ENCODE measurements at places on chromosomes 6 and 20.

DNA sequence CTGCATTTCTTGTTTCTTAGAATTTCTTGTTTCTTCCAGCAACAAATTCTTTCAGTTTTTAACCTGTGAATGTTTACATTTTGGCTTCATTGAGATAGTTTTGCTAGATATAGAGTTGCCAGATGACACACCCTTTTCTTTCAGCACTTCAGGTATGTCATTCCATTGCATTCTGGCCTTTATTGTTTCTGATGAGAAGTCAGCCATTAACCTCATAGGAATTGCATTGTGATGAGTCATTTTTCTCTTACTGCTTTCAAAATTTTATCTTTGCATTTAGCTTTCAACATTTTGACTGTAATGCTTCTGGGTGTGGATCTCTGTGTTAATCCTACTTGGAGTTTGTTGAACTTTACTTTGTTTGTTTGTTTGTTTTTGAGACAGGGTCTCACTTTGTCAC is 440.3 kb upstream of the HS3ST5 start:
- DNase-seq = no peak

DNA sequence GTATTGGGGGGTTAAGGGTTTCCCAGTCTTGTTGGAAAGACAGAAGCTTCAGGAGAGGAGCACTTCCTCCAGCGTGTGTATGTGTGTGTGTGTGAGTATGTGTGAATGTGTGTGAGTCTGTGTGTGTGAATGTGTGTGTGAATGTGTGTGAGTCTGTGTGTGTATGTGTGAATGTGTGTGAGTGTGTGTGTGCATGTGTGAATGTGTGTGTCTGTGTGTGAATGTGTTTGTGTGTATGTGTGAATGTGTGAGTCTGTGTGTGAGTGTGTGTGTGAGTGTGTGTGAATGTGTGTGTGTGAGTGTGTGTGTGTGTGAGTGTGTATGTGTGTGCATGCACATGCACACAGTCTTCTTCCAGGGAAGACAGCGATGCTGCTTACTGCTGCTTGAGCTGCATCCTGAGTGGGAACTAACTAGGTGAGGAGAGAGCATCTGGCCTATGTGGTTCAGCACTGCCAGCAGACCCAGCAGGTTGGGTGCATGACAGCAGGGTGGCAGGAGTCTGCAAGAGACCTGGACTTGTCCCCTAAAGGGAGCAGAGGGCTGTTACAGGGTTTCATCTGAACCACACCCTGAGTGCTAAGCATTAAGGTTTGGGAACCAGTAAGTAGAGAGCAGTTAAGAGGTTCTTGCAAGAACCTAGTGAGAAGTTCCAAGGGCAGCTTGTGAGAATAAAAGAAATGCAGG is 22.7 kb upstream of the CCND3 start:
- peak; percentile 63 for DNase-seq

- DNase-seq = no peak
Observed at GRCh38 chr20:1676650-1677049, 19.1 kb upstream of the SIRPG start.

- DNase-seq = peak; percentile 42
Observed at GRCh38 chr6:38153076-38153797, 333.7 kb downstream of the ZFAND3 start.

DNA sequence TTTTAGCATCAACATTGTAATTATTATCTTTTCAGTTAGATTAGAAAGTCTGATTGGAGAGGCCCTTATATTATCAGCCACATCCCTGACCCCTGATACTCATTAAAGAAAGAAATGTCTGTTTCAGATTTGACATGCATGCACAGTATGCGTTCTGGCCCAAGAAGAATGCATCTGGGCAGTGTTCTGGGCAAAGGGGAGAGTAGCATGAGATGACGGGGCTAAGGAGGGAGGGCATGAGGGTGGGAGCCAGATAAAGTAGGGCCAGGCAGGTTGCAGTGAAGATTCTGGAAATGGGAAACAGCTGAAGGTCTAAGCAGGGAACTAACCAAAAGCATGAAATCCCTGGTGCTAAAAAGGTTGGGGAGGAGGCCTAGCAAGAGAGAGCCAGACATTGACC is 7.3 kb downstream of the SAYSD1 start:
- DNase-seq = no peak

- DNase-seq = peak; percentile 70
Observed at GRCh38 chr6:139644821-139645220, 270.4 kb upstream of the CITED2 start.

- no peak for DNase-seq
Observed at GRCh38 chr6:40408786-40409542, 178.2 kb downstream of the LRFN2 start.

DNA sequence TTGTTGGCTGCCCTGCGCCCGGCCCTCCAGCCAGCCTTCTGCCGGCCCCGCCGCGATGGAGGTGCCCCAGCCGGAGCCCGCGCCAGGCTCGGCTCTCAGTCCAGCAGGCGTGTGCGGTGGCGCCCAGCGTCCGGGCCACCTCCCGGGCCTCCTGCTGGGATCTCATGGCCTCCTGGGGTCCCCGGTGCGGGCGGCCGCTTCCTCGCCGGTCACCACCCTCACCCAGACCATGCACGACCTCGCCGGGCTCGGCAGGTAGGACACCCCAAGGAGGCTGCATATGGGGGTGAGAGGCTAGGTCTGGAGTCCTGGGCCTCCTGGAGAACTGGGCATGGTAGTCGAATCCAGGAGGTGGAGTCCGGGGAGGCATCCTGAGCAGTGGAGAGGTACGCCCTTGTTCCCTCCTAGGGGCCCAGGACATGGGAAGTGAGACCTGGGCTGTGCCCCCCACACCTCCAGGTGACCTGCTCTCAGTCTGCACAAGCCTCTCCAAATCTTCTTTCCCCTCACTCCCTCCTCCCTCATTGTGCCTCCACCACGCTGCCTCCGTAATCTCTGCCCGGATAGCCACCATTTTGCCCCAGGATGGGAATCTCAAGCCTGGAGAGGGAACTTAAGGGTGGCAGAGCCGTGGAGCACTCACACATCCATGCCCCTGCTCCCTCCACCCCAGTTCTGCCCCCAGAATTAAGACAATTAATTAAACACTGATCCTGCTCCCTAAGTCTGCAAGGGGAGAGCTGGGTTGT is 541 bp downstream of the CDC25B start:
- DNase-seq = no peak

- DNase-seq = no peak
Observed at GRCh38 chr20:20333866-20334265, 34.0 kb upstream of the INSM1 start.

DNA sequence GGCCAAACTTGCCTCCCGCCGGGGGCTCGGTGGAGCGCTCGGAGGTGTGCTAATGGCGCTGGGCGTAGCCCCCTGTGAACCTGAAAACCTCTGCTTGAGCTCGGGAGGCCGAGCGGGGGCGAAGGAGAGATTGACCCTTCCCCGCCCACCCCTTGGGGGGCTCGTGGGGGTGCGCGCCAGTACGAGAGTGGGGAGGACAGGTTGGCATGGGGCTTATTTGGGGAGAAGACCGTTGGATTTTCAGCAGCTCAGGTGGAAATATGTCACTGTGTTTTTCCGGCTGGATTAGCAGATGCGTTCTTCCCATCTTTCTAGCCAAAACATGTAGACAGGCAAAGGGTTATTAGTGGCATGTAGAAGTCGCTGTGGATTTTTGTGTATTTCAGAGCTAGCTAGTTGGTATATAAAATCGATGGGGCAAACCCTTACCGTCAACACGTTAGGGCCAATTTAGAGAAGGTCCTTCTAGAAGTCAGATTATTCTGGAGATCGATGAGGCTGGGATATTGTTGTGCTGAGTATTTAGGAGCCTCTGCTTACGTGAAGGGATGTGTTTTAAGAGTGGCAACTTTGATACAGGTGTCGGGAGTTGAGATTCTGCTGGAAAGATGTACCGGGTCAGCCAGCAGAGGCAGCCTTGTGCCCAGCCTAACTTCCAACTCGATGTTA is 525 bp downstream of the NCOA7 start:
- no peak for DNase-seq

DNA sequence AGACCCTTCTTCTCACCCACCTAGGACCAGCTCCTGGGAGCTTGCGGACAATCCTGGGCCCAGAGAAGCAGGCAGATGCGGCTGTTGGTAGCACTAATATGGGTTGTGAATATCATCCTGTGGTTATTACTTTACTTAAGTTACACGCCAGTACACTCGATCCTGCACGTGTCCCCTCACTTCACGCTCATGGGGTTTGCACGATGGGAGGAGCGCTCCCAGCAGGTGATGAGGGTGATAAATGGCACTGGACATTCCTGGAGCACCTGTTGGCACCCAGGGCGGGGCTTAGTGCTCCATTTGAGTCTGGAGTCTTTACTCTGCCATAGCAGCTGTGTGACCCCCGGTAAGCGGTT is 335.1 kb downstream of the PREX1 start:
- DNase-seq = no peak

DNA sequence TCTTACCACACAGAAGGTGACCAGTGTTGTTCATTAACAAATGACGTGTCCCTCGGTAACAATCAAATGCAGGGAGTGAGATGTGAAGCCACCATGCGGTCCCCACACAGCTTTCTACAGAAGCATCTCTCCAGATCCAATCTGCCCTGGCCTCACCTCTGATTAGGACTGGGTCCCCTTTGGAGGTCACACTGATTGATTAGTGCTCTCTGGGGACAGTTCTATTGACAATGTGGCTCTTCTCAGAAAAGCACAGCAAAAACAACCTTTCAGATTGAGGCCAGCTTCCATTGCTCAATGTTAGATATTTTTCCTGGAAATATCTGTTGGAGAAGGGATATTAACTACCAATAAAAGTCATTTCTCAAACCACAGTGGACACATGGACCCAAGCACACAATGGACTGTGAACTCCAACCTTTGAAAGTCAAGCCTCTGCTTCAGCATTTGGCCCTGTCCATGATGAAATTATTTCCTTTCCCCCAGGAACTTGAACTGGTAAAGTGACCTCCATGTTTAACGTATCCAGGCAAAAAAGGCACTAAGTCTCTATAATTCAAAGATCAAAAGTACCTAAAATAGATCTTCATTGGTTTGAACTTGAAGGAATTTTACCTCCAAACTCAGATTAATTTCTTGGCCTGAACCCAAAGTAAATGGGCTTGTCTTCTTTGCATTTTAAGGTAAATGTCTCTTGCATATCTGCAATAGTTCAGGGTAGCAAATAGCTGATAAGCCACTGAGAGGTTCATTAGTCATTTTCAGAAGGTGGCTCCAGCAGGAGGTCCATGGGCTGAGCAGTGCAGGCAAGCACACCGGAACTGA is 118.5 kb downstream of the FOXA2 start:
- DNase-seq = no peak

GRCh38 chr6:27242589-27243265 is 4.8 kb upstream of the PRSS16 start:
- no peak for DNase-seq

DNA sequence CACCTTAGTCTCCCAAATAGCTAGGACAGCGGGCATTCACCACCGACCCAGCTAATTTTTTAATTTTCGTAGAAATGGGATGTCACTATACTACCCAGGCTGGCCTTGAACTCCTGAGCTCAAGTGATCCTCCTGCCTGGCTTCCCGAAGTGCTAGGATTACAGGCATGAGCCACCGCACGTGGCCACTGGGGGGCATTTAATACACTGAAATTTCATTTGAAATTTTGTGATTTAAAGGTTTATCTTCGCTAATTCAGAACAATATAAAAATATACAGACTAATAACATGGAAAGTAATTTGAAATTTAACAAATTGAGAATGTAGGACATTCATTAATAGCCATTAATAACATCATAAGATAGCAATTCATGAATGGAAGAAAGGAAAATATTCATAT is 20.5 kb upstream of the TBC1D32 start:
- DNase-seq = no peak

GRCh38 chr20:926670-927069 is 10.5 kb upstream of the ANGPT4 start:
- DNase-seq = peak; percentile 4

GRCh38 chr6:33983109-33983716 is 162.7 kb downstream of the GRM4 start:
- peak; percentile 60 for DNase-seq

DNA sequence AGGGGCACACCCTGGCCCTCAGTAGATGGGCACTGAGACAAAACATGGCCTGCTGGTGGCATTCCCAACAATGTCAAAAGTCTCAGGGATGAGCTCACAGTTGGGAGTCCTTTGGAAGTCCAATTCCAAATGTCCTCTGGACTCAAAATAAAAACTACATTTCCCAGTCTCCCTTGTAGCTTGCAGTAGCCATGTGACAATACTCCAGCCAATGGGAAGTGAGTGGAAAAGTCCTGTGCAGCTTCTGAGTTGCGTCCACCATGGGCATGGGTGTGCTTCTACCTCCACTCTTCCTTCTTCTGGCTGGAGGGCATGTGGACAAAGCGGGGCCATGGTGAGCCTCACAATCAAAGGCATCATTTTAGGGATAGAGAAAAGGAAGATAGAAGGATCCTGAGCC is 5.8 kb upstream of the ADAM33 start:
- no peak for DNase-seq

GRCh38 chr6:103177791-103178190 is 1681.9 kb downstream of the HACE1 start:
- no peak for DNase-seq

GRCh38 chr6:92688342-92688741 is 731.0 kb downstream of the EPHA7 start:
- no peak for DNase-seq

DNA sequence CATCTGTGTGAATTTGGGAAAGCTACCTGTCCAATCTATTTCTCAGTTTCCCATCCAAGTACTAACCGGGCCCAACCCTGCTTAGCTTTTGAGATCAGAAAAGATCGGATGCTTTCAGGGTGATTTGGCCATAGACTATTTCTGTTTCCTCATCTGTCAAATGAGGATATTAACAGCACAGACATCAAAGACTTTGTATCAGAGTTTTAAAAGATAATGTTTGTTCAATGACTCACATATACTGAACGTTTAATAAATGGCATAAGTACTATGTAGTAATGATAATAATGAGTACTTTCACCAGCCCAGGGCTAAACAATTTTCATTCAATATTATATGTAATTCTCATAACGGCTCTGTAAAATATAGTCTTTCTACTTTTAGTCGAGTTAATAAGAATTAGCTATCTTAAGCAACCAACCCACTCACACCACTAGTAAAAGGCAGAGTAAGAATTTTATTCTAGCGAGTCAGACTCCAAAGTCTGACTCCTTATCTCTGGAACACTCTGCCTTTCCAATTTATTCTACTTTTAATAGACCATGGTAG is 216.5 kb downstream of the ARHGAP18 start:
- DNase-seq = no peak

DNA sequence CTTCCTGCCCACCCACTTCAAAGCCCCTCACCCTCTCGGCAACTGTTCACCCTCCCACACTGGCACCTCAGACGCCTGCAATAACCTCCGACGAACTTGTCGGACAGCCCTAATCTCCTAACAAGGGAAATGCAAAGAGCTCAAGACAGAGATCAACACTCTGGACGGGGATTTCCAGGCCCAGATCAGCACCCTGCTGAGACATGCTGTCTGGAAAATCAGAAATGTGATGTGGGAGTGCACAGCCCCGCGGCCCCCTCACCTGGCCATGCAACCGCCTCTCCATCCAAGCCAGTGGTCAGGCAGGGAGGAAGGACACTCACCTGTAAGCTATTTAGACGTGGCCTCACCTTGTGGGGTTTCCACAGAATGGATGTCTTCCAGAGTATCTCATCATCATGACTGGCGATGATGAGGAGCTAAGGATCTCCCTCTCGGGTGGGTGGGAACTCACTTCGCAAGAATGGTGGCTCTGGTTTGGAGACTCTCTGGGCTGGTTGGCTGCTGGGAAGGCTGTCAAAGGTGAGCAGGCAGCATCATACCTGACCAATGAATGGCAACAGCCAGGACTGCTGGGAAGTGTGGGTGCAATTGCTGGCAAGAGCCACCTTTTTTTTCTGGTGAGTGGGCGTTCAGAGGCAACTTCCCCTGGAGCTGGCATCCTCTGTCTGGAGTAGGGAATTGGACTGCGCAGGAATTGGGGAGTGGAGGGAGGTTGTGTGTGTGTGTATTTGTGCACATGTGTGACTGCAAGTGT is 28.1 kb upstream of the ADTRP start:
- no peak for DNase-seq
